Tibial nerve (tissue), 4 donors: ENCODE measurements at places on chromosomes 3 and 15. TPM values are rescaled to one million over a fixed set of nuclear protein-coding genes. Genes with fewer than 3 reads are reported as not detected.
A peak's percentile ranks its signal among the peaks of the same experiment; 100 is the strongest.

The COL6A5 gene
- total RNA-seq: not detected

DNA sequence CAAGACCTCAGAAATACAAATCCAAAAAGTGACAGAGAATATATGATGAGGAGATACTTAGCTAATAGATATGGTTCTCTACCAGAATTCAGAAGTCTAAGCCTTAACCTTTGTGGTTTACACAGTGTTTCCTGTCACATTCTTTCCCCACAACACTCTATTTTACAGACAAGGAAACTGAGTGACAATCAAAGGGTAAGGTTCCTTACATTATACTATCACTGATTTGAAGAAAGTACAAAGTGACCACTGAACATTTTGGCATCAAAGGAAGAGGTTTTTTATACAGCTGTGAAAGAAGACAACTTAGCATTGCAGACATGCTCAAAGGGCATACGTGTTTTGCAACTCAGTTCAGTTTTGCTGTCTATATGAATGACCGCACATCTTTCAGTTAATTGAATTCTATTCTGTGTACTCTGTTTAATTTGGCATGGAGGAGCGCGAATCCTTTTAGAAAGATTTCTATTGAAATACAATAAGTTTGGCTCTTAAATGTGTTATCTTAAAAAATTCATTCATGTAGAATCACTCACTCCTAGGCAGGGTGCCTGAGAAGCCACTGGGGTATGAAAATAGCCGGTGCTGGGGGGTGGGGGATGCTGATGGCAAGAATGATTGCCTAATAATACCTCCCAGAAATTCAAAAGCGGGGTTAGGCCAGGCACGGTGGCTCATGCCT, 66.5 kb upstream of the SKOR1 start:
- H3K4me1 ChIP-seq: no peaks in the 10 kb centered on the region
- no peak for DNase-seq
- H3K27me3 ChIP-seq: peaks cover 2% of the 10 kb centered on the region
- H3K4me3 ChIP-seq: no peak overlapping the region
- no peak overlapping the region for H3K27ac ChIP-seq

The ARGFX gene
- total RNA-seq: not detected

The ERICH6 gene
- total RNA-seq: not detected

- DNase-seq: no peak
- no peaks in the 10 kb centered on the region for H3K27me3 ChIP-seq
- H3K4me1 ChIP-seq: no peaks in the 10 kb centered on the region
- no peaks in the 10 kb centered on the region for H3K36me3 ChIP-seq
- H3K4me3 ChIP-seq: no peak overlapping the region
- no peak overlapping the region for H3K27ac ChIP-seq
Measured at GRCh38 chr3:28989646-28990089, 291.2 kb upstream of the RBMS3 start.

GRCh38 chr3:123584284-123584987, 417 bp downstream of the HACD2 start:
- H3K36me3 ChIP-seq: no peaks in the 10 kb centered on the region
- H3K27me3 ChIP-seq: no peaks in the 10 kb centered on the region
- peak overlapping the region; percentile 91 for H3K4me3 ChIP-seq
- H3K27ac ChIP-seq: peak overlapping the region; percentile 90
- DNase-seq: peak; percentile 17
- H3K4me1 ChIP-seq: no peaks in the 10 kb centered on the region

DNA sequence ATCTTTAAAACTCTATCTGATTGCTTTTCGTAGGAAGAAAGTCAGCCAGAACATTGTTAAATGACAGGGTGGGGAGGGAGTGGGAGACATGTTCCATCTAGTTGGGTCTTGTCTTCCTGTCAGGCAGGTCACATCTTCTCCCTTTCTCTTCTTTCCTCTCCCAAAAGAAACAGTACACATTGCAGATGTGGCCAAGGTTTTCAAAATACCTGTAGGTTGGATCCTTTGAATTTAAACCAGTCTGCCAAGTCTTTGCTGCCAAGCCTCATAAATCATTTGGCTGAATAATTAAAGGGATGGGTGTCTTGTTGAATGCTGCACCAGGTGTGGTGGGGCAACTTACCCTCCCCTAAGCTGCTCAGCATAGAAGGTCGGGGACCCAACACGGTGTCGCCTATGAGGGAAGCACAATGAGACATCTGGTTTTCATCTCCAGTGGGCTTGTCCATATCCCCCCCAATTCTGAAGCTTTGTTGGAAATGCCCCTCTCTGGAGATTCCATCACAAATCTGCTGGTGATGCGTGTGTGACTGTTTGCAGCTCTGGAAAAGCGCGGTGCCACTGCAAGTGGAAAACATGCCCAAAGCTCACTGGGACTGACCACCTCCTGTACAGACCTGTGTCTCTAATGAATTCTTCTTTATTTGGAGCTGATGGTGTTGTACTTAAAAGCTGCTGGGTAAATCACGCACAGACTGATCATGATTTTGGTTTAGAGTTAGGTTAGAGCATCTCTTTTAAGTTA, 112.6 kb downstream of the FILIP1L start:
- no peak overlapping the region for H3K27ac ChIP-seq
- H3K4me3 ChIP-seq: no peak overlapping the region
- no peaks in the 10 kb centered on the region for H3K36me3 ChIP-seq
- no peak for DNase-seq

DNA sequence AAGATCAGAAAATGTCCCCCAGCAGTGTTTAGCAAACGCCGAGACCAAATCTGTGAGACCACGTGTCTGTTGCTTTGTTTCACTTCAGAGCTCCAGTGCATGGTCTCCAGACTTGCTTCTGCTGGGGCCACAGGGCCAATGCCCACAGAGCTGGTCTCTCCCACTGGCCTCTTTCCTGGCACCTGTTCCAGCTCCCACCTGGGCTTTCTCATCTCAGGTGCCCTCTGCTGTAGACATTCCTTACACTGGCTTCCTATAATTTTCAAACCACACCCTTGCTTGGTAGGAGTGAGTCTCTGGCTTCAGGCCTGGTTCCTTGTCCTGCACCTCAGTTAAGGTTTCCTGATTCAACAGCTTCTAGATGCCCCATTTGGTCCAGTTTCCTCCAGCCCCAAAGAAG, 243.1 kb downstream of the ADAMTS17 start:
- peaks cover 7% of the 10 kb centered on the region for H3K4me1 ChIP-seq
- no peak overlapping the region for H3K4me3 ChIP-seq
- H3K27me3 ChIP-seq: no peaks in the 10 kb centered on the region
- no peak for DNase-seq
- no peaks in the 10 kb centered on the region for H3K36me3 ChIP-seq

DNA sequence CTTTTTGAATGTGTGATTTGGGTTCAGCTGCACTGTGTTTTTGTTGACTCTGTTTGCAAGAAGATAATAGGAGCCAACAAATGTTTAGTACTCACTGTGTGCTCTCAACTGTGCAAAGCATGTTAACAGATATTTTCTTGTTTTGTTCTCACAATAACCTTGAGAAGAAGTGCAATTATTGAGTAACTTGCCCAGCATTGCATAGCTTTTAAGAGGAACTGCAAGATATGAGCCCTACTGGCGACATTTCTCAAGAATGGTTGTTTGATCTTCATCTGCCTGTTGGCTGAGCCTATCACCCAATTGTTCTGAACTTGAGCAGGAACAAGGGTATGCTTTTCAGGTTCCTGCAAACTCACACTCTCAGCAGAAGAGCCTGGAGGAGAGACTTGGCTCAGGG, 43.4 kb upstream of the AGBL1 start:
- H3K27ac ChIP-seq: no peak overlapping the region
- H3K36me3 ChIP-seq: no peaks in the 10 kb centered on the region
- H3K4me3 ChIP-seq: no peak overlapping the region
- H3K4me1 ChIP-seq: no peaks in the 10 kb centered on the region
- H3K27me3 ChIP-seq: no peaks in the 10 kb centered on the region

DNA sequence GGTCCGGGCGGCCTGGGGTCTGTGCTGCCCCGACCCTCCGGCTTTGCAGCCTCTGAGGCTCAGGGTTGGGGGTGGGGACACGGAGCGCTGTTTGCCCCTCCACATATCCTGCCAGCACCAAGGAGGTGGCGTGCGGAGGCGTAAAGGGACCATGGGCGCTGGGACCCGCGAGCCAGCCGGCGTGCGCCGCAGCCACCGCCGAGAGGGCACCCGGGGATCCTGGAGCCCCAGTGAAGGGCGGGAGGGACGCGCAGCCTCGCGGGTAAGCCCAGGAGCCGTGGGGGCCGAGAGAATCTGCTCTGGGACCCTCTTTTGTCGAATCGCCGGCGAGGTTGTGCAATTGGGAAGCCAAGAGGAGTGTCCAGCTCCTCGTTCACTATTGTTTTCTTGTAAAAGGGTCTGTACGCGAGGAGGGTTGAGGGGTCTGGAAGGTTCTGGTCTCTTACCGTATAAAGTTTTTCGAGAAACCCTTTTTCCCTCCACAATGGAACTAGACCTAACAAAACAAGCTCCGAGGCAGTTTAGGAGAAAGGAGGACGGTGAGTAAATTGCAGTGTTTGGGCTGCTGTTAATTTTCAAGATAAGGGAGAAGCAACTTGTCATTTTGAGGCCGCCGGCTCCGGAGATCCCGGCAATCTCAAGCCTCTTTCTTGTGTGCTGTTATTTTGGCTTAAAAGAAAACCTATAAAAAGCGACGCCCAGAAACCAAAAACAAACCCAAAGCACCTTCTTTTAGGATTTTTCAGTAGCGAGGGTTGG, 29.9 kb upstream of the ST3GAL6 start:
- H3K36me3 ChIP-seq: no peaks in the 10 kb centered on the region
- no peaks in the 10 kb centered on the region for H3K4me1 ChIP-seq
- H3K4me3 ChIP-seq: peak overlapping the region; percentile 54
- DNase-seq: peak; percentile 7
- H3K27ac ChIP-seq: peak overlapping the region; percentile 53
- H3K27me3 ChIP-seq: no peaks in the 10 kb centered on the region

DNA sequence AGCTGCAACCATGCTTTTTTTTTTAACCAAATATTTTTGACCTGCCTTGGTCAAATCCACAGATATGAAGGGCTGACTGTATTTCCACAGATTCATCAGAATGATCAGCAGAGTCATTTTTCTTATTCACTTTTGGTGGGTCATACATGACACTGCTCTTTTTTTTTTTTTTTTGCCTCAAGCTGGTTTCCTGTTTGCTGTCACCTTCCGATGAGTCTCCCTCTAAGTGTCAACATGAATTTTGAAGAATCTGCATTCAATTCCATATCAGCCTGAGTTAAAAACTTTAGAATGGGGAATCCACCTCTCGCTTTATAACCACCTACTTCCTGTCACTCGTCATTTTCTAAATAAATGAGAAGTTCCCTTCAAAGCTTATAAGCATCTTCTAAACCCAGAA, 2.2 kb upstream of the SLC12A8 start:
- H3K4me1 ChIP-seq: peaks cover 4% of the 10 kb centered on the region
- H3K27me3 ChIP-seq: no peaks in the 10 kb centered on the region
- H3K4me3 ChIP-seq: no peak overlapping the region
- no peaks in the 10 kb centered on the region for H3K36me3 ChIP-seq

DNA sequence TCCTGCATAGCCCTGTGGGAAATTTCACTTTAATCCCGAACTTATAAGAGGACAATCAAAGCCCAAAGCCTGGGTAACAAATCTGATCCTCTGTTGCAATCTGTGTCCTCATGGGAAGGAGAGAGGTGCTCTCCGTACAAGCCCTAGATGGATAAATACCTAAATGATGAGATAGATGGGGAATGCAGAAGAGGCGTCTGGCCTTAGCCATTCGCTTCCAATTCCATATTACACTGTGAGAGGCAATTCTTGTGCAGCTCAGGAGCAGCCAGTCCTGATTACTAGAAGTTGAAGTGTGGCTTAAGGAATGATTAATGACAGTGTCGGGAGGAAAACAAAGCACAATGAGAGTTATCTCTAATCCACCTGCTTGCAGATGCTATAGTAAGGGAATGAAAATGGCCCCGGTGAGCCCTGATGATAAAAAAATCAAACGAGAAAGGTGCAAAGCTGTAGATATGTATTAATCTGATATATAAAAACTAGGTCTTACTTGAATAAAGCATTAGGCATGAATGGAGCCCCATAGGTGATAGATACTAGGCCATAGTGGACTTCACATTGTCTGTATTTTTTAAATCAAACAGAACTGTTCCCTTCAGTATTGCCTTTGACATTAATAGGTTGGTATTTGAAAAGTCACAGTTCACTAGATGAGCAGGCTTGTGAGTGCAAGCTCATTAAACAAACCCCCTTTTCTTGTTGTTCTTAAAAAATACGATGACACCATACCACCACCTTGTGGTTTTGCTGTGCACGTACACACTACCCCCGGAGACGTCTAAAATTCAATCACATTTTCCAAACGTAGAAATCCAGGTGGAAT, 54.2 kb upstream of the TMCO5A start:
- no peak overlapping the region for H3K4me3 ChIP-seq
- H3K4me1 ChIP-seq: no peaks in the 10 kb centered on the region
- no peak overlapping the region for H3K27ac ChIP-seq

GRCh38 chr15:98071786-98072185, 111.3 kb downstream of the ARRDC4 start:
- H3K4me3 ChIP-seq: no peak overlapping the region
- no peaks in the 10 kb centered on the region for H3K36me3 ChIP-seq
- no peak for DNase-seq
- no peak overlapping the region for H3K27ac ChIP-seq
- H3K27me3 ChIP-seq: no peaks in the 10 kb centered on the region

DNA sequence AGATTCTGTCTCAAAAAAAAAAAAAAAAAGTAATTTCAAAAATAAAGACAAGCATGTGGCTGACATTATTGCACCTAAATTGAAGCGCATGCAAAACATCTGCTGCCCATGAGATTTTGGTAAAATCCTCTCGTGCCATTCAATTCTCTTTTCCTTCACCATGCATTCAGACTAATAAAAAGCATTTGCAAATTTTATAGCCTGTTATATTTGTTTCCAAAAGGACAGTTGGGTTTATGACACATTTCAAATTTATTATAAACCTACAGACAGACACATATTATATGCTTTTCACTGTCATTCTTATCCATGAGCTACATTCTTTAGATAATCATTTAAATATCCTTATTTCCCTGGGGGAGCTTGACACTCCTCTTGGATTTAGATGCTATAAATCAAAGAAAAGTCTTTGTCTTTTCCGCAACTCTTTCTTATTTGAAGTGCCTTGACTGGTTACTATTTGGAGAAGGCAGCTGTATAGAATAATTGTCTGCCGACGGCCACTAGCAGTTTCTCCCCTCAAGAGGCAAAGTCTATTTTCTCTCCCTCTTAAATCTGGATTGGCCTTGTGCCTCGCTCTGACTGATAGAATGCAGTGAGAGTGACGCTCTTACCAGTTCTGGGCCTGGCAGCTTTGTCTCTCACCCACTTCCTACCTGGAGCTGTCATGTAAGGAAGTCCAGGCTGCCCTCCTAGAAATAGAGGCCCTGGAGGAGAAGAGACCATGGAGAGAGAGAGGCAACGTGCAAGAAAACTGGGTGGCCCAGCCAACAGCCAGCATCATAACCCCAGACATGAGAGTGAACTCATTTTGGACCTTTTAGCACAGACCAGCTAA, 6.8 kb upstream of the LRIG1 start:
- H3K4me3 ChIP-seq: no peak overlapping the region
- H3K27me3 ChIP-seq: no peaks in the 10 kb centered on the region
- H3K27ac ChIP-seq: no peak overlapping the region
- H3K36me3 ChIP-seq: no peaks in the 10 kb centered on the region
- no peaks in the 10 kb centered on the region for H3K4me1 ChIP-seq

The ADGRG7 gene
- total RNA-seq: not detected

The ATP13A4 gene
- 1.3 TPM for total RNA-seq
